Activated CD4-positive, alpha-beta T cell treated with anti-CD3 and anti-CD28 coated beads, Interleukin-2, amount 10 ng/mL, durations not matched to agents 7 days and 5 days (primary cell): ENCODE measurements at places on chromosomes 2 and 18.

DNA sequence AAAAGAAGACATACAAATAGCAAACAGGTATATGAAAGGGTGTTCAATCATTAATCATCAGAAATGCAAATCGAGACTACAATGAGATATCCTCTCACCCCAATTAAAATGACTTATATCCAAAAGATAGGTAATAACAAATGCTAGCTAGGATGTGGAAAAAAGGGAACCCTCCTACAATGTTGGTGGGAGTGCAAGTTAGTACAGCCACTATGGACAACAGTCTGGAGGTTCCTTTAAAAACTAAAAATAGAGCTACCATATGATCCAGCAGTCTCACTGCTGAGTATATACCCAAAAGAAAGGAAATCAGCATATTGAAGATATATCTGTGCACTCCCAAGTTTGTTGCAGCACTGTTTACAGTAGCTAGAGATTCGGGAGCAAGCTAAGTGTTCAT lies 271.5 kb downstream of the MBD5 start:
- no peak for DNase-seq

DNA sequence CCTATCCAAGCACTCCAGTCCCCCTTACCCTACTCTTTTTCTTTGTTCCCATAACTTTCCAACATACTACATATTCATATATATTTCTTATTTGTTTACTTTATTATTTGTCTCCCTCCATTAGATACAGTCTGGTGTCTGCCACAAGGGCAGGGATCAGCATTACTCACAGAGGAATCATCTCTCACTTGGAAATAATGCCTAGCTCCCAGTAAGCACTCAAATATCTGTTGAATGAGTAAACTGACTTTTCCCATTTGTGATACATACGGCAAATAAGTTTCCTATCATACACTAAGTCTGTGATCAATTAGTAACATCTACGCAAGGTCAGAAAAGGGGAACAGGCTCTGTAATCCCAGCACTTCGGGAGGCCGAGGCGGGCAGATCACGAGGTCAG lies 18.7 kb downstream of the C1D start:
- DNase-seq: no peak

- DNase-seq: no peak
Measured at GRCh38 chr2:211067029-211067428, 510.6 kb downstream of the CPS1 start.

GRCh38 chr2:201004370-201004769 lies 40.9 kb upstream of the ORC2 start:
- DNase-seq: no peak

GRCh38 chr2:67600946-67601345 lies 203.8 kb downstream of the ETAA1 start:
- no peak for DNase-seq

GRCh38 chr2:28338046-28338817 lies 54.4 kb upstream of the FOSL2 start:
- DNase-seq: no peak

GRCh38 chr2:6826081-6826913 lies 39.4 kb downstream of the CMPK2 start:
- DNase-seq: peak; percentile 71

DNA sequence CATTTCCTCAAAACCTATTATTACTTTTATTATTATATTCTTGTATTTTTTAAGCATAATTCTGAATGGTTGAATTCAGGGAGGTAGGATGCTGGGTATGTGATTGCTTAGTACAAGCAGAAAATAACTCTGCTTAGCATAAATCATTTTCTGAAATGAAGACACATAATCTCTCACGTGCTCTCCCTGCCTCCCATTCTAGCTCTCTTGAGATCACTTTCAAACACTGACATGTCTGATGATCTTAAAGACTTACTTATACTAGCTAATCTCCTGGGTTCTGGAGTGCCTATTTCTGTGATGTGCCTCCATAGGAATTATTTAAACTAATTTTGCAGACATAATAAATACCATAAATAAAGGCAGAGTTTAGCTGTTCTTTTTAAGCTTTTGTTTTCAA lies 1136.0 kb downstream of the SUCLG1 start:
- no peak for DNase-seq

DNA sequence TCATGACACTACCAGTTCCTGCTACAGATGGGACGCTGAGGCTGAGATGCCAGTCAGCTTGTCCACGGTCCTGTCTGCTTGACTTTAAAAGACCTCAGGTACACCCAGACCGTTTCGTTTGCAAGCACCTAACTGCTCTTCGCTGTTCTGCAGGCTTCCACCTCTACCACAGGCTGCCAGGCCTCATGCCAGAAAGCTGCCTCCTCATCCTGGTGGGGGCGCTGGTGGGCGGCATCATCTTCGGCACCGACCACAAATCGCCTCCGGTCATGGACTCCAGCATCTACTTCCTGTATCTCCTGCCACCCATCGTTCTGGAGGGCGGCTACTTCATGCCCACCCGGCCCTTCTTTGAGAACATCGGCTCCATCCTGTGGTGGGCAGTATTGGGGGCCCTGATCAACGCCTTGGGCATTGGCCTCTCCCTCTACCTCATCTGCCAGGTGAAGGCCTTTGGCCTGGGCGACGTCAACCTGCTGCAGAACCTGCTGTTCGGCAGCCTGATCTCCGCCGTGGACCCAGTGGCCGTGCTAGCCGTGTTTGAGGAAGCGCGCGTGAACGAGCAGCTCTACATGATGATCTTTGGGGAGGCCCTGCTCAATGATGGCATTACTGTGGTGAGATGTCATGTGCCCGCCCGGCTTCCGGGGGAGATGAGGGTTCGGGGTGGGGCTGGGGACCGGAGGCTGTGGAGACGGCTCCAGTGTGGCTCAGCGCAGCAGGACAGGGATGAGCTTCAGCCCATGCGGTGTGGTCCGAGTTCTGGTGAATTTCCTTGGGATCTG lies 5.9 kb downstream of the SLC9A4 start:
- no peak for DNase-seq
